Fibroblast of upper back skin (primary cell): ENCODE measurements at places on chromosomes 13 and 19.
A peak's percentile ranks its signal among the peaks of the same experiment; 100 is the strongest.

- DNase-seq: peak; percentile 35
These were observed 6.3 kb downstream of the ARRDC5 start for GRCh38 chr19:4896372-4896771.

DNA sequence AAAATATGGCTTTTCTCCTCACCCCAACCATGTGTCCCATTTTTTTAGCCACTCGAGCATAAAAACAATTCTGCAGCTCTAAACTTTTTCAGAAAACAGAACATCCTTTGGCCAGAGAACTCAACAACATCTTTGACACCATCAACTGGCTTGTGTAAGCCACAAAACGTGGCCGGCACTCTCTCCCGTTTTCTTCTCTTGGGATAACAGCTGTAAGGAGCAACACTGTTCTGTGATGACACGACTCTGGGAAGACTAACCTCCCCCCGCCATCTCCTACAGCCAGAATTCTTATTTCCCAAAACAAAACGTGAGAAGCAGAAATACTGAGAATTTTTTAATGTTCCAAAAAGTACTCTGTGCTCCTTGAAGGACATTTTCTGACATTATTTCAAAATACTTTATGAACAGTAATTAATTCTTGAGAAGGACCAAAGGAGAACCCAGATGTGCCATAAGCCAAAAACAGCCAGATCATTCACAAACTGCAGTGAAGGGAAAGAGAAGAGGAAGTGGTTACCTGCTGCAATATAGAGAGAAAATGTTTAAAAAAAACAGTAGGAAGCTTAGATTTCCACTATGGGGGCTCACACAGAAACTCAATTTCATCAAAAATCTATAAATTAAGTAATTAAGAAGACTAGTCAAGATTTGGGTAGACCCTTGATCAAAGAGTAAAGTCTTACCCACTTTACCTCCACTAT lies 25.8 kb downstream of the COL4A1 start:
- DNase-seq: no peak

GRCh38 chr13:58134012-58134411 lies 502.5 kb downstream of the PCDH17 start:
- DNase-seq: no peak

DNA sequence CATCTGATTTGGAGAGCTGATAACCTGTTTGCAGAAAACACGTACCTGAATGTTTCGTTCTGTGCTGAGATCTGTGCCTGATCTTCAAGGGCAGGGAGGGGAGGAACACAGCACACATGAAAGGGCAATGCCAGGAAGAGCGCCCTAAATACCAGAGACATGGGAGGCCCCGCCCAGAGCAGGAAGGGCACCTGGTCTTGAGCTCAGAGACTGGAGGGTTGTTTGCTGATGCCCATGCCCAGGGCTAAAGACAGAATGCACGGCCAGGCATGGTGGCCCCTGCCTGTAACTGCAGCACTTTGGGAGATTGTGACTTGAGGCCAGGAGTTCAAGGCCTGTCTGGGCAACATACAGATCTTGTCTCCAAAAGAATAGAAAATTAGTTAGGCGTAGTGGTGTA lies 183.2 kb downstream of the TUBA3C start:
- DNase-seq: no peak

- DNase-seq: no peak
These were observed 918.8 kb upstream of the MIR17HG start for GRCh38 chr13:90428522-90429210.

- peak; percentile 90 for DNase-seq
These were observed 598.6 kb downstream of the EFNB2 start for GRCh38 chr13:105936816-105937215.

DNA sequence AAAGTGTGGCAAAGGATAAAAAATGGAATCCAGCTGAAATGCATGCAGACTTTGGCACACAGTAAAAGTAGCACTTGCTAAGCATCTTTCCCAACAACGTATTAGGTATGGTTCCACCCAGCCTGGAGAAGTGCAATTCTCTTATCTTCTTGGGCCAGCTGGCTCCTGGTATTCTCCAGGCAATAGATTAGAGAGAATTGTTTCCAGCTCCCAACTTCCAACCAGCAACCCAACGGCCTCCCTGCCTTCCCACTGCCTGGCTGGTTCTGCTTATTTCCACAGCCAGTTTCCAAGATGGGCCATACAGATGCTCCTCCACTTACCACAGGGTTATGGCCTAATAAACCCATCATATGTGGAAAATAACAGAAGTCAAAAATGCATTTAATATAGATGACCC lies 133.4 kb downstream of the OXGR1 start:
- no peak for DNase-seq

GRCh38 chr19:12365236-12366162 lies at the start of gene ZNF442:
TSS of gene ZNF442 (minus strand) at chr19:12365683. CDS start at chr19:12363631, 2,052 bp downstream.
- DNase-seq: peak; percentile 95
